ENCODE measurements at places on chromosomes 5 and 9. TPM values are rescaled to one million over a fixed set of nuclear protein-coding genes. Genes with fewer than 3 reads are reported as not detected.

SLC6A18 gene
- not detected for total RNA-seq

SLC12A7 gene
- 19.1 TPM for total RNA-seq

FAM221B gene
- not detected for total RNA-seq

IFNA17 gene
- total RNA-seq = not detected

ITGA2 gene
- 73.1 TPM for total RNA-seq

FSTL4 gene
- 0.17 TPM for total RNA-seq

DCTN3 gene
- total RNA-seq = 80.4 TPM

RAD17 gene
- total RNA-seq = 13.5 TPM
